ENCODE measurements at places on chromosomes 12 and 14.

- DNase-seq, result no peak
Measured at GRCh38 chr14:74685921-74686678, 26.8 kb downstream of the AREL1 start.

DNA sequence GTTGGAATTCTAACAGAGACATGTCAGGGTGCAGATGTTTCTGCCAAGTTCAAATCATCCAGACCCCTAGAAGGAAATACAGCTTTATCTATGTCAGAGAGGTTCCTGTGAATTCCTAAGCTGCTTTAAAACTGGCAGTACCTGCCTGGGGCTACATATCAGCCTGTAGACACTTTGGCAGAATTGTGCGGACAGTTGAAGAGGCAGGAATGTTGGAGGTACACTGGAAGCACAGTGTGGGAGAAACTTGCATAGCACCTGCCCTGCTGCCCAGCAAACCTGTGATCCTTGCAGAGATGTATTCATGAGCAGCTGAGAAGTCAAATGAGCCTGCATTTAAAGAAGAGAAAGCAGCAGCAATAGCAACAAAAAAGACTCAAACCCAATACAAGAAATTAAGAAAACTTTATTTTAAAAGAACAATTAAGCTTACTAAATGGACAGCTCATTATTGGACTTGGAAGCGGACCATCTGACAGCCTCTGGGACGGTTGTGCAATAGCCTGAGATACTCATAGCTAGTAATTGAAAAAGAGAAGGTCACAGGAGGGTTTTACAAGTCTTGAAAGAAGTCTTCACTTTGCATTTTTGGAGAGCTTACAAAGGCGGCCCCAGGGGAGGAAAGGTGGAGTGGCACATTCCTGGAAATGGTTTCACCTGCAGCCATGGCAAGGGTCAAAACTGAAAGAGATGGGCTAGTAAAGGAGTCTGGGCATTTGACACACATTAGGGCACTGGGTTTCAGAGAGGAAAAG, 280.9 kb upstream of the FLRT2 start:
- no peak for DNase-seq

DNA sequence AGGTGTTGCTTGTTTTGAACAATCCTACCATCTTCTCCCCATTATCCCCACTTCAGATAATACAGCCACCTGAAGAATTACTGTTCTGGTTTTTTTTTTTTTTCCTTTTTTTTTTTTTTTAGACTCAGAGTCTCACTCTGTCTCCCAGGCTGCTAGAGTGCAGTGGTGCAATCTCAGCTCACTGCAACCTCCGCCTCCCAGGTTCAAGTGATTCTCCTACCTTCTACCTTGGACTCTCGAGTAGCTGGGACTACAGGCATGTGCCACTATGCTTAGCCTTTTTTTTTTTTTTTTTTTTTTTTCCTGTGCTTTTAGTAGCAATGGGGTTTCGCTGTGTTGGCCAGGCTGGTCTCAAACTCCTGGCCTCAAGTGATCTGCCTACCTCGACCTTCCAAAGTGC, 179.4 kb upstream of the ABCD2 start:
- no peak for DNase-seq

DNA sequence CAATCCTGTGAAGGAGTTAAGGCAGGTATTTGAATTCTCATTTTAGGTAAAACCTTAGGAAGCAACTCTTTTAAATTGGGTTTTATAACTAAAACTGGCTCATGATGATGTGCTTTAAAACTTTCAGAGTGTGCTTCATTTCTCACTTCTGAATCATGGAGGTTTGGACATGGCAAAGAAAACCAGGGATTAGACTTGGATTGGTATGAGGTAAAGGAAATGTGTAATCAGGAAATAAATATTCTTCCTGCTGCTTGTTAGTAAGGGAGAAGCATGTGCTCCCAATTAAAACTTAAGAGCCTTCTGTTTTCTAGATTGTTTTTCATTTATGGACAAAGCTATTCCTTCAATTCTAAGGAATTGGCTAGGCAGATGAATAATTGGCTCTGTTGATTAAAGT, 57.4 kb downstream of the FBXO33 start:
- peak; percentile 82 for DNase-seq

DNA sequence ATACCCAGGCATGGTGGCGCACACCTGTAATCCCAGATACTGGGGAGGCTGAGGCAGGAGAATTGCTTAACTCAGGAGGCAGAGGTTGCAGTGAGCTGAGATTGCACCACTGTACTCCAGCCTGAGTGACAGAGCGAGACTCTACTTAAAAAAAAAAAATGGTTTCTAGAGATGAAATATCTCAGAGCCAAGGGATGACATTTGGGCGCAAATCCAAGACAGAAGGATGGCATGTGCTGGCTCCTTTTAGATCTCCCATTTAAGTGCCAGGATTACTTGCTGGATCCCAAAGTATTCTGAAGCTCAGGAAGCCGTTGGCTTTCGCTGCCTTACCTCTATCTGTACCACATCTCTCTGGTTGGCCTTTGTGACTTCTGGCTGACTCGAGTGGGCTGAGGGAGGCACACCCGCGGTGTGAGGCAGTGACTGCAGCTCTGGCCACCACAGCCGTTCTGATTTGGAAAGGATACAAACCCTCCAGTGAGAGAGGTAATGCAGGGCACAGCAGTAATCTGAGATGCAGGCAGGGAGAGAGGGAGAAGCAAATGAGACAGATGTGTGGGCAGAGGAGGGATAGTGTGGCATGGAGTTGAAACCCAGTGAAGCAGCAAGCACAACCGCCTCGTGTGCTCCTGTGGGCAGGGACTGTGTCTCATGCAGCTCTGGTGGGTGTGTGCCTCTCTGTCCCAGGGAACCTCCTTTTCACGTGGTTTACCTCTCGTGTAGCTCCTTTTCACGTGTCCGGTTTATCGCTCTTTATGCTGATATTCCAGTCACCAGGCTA, 4.9 kb downstream of the B4GALNT3 start:
- DNase-seq, result no peak

DNA sequence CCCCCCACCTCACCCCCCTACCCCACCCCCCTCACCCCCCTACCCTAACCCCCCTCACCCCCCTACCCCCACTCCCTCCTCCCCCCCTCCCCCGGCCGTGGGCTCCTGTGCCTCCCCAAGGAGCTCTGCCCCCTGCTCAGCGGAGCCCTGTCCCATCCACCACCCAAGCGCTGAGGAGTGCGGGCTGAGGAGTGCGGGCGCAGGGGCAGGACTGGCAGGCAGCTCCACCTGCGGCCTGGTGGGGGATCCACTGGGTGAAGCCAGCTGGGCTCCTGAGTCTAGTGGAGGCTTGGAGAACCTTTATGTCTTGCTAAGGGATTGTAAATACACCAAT, 2.3 kb upstream of the JPH4 start:
- no peak for DNase-seq

DNA sequence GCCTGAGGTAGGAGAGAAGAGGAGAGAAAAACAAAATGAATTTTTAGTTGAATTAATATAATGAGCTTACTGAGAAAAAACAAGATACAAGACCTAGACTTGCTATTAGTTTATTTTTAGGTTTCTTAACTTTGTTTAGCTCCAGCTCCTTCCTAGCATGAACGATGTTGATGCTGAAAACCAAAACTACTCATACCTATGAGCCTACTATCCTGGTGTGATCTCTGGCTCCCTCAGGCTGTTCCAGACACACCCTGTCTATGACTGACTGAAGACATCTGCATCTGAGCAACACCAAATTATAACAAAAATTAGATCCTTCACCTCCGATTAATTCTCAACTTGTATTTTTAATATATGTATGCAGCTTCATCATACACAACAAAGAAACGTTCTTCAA, 190.4 kb downstream of the SLC5A8 start:
- no peak for DNase-seq

DNA sequence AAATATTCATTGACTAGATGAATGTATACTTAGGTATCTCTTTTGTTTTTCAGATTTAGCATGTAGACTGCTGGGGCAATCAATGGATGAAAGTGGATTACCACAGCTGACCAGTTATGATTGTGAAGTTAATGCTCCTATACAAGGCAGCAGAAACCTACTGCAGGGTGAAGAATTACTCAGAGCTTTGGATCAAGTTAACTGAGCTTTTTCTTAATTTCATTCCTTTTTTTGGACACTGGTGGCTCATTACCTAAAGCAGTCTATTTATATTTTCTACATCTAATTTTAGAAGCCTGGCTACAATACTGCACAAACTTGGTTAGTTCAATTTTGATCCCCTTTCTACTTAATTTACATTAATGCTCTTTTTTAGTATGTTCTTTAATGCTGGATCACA, 15.3 kb upstream of the SNAPC1 start:
- no peak for DNase-seq

DNA sequence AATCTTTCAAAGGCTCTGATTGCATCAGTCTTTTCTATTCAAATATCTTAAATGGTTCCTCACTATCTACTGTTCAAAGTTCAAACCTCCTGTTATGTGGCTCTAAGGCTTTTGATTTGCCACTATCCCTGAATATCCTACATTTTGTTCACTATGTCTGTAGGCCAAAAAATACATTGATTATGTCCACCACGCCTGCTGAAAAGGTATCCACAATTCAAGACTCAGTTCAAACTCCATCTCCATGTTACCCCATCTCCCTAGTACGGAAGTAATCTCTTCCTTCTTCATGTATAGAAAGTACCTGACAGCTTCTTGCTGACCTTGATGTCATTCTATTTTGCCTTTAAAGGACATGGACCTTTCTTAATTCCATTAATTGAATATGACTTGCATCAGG, 24.8 kb downstream of the TAOK3 start:
- DNase-seq, result no peak

GRCh38 chr14:81464253-81465002, 64.3 kb upstream of the STON2 start:
- DNase-seq, result peak; percentile 54

DNA sequence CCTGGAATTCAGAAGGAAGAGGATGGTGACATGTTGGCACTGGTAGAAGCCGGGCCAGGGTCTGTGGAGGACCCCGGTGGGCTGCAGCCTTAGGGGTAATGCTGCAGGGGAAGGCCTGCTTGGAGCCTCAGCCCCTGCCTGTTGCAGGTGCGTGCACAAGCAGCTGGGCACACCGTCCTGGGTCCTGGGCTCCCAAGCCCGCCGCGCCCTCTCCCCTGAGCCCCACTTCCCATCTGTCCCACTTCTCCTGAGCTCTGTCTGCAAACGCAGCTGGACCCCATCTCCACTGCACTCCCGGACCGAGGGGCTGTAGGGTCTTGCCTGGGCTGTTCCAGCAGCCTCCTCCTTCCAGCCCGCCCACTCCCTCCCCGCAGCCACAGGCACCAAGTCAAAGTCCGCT, 116.8 kb downstream of the GLT1D1 start:
- DNase-seq, result no peak

All from fibroblast of skin of right biceps (primary cell).